NCI-H524 (cell line): ENCODE measurements at places on chromosomes 3 and 15.

DNA sequence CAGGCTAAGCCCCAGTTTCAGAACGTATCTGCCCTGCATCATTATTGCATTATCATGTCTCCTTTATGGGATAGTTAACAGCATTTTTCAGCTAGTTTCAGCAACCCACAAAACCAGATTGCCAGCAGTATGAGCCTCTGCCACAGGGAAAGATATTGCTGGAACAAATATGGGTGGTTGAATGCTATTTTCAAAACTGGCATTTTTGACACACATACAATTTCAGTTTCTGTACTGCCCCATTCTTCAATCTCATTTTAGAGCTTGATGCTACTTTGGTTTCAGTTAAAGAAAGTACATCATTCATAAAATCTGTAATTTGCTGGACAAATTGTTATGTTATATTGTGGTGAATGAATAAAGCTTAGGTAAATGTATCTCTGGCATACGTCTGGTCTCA, 1037.5 kb downstream of the NAALADL2 start:
- no peak for DNase-seq

GRCh38 chr3:72549761-72550581, 298.3 kb downstream of the SHQ1 start:
- DNase-seq, result peak; percentile 82

DNA sequence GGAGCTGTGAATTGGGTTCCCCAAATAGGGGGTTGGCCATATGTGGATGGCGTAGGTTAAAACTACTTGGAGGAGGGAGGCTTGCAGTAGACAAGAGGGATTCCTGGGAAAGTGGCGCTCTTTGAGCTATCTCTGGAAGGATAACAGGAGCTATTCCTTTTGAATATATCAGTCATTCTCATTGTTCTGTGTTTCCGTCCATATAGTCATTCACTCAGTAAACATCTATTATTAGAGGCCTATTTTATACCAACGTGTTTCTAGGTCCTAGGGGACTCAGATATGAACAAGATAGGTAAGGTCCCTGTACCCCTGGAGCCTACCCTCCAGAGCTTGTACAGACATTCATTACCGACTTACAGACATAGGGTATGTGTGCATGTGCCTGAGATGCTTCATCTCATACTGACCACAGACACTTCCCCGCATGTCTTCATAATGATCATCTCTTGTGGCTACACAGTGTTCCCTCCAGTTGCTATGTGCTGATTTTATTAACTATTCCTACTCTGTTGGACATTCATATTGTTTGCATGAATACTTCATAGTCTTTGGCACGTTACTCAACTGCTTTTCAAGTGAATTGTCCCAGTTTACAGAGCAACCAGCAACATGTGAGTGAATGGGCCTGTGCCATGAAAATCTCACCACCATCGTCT, 55.8 kb upstream of the VILL start:
- no peak for DNase-seq

GRCh38 chr3:23713641-23714040, 92.1 kb upstream of the UBE2E1 start:
- DNase-seq, result no peak

DNA sequence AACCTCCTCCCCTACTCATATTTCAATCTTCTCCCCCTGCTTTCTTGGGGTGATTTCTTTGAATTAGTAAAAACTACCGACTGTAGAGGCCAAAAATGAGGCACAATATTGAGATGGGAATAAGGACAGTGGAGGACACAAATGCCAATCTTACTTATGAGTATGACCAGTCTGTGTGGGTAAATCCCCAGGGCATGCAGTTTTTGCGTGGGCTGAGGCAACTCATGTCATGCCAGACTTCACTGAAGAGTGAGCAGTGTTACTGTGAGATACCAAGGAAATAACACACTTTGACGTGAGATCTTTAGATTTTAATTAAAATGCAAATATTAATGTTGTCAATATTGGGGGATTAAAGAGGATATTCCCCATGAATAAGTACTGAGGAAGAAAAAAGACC, 254.3 kb upstream of the ICE2 start:
- DNase-seq, result no peak
